ENCODE measurements at places on chromosomes 3 and 15.

DNA sequence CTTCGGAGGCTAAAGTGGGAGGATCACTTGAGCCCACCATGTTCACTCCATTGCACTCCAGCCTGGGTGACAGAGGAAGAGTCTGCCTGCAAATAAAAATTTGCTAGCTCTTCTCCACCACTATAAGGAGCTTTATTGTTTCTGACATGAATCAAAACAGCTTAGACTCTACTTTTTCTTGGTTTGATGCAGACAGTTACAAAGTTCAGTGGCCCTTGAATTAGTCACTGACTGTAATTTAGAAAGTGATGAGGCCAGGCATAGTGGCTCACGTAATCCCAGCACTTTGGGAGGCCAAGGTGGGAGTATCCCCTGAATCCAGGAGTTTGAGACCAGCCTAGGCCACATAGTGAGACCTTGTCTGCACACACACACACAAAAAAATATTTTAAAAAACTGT is 172.4 kb upstream of the CGNL1 start:
- DNase-seq: no peak

DNA sequence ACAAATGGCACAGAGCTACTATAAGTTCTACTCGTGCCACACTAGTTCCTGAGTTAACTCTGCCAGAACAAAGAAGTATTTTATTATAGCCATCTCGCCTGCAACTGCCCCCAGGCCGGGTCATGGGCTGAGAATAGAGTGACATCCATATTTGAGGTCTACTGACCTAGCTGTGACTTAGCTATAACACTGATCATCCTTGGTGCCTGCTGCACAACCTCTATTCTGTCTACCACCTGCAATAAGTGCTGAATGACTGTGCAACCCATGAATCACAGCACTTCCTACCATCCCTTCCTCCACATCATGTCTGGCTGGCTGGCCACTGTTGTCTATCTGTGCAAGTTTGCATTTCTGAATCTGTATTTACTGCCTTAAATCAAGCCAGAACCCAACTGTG is 506.5 kb upstream of the TBL1XR1 start:
- no peak for DNase-seq

GRCh38 chr15:69275933-69276560 is 22.7 kb upstream of the PAQR5 start:
- no peak for DNase-seq

DNA sequence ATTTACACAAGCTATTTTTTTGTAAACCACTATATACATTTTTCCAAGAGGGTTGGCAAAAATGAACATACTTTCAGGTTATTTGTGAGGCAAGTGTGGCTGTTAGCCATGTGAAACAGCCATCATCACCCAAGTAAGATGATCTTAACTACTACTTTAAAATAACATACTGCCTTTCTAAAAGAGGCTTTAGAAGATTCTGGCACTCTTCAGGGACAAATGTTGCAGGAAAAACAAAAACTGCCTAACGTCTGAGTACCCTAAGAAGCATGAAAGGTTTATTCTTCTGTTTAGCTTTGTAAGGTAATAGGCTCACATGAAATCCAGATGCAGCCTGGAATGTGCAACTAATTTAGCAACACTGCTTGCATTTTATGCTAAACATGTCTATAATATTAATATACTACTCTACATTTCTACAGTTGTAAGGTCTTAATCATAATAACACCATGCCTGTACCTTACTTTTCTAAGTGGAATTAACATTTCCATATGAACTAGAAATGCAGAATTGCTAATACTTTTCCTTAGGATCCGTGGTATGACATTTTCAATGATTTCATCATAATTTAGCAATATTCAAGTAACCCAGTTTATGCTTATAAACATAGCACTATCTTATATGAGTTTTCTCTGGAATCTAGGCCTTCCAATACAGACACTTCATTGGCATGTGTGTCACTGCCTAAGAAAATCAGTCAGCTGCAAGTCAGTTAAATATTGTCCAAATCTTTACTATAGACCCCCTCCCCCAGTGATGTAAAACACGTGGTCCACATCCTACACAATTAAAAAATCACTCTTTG is 4.5 kb upstream of the LSAMP start:
- DNase-seq: no peak

DNA sequence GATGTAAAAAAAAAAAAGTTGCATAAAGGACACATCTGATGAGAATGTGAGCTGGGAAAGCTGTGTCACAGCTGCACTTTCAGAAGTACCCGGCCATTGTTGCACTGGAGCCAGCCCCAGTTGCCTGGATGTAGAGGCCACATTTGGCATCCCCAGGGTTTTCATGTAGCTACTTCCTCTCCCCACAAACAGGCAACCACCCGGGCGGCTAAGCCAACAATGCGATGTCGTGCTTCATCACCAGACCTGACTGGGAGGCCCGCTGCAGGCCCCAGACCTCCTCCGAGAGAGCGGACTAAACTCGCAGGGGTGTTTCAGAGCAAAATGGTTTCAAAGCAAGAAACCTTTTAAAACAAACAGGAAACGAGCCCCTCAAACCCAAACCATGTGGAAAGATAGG is 142.3 kb downstream of the TMCO5A start:
- DNase-seq: no peak

DNA sequence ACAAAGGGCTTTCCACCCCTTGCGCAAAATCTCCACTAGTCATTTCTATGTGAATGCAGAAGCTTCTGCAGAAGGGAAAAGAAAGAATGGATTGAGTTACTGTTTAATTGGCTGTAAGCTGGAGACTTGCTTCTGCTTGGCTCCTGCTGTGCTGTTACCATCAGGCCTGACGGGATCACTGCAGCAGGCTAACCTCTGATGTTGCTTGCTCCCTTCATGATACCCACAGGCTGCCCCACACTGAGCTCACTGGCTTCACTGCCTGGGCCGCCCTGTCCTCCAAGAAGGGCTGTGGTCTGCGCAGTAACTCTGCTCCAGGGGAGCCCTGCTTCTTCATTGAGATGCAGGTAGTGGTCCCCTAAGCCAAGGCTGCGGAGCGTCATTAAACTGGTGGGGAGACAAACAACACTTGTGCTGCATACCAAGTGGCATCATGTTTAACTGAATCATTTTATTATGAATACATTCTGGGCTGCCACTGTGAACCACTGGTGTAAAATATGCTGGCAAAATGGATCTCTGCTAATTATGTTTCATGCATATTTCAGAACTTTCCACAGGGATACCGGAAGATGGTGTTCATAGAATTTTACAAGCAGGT is 78.6 kb downstream of the WDR49 start:
- no peak for DNase-seq

GRCh38 chr15:89472785-89473256 is 23.6 kb downstream of the RHCG start:
- DNase-seq: no peak

DNA sequence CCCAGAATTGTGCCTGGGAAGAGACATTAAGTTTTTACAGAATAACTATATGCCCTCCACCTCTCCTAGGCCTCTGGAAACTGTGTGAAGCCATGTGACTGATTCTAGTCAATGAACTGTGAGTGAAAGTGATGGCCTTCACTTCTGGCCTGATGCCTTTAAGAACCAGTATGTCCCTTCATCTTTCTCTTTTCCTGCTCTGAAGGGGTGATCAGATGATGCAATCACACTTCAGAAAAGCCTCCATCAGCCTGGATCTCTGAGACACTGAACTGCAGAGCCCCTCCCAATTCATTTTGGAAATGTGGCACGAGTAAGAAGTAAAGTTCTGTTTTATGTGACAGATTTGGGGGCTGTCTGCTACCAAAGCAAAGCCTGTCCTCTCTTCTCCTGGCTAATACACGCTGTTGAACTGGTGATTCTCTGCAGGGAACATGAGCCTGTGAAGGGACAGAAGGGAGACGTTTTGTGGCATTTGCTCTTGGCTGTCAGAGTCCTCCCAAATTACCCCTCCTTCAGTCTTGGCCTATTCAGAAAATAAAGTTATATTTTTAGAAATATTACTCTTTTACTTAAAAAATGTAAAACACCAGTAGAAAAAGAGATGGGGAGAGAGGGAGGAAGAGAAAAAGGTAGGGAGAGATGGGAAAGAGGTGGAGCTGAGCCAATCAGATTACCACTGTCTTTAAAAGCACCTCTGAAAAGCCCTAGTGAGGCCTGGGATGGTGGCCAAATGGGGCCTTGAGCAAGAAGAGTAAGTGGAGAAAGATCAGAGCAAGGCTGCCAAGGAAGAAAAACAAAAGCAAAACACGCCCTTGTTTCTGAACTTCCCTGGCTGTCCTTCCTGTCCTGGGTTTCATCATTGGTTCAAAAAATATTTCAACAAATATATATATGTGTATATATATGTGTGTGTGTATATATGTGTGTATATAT is 40.9 kb upstream of the RYK start:
- DNase-seq: no peak

DNA sequence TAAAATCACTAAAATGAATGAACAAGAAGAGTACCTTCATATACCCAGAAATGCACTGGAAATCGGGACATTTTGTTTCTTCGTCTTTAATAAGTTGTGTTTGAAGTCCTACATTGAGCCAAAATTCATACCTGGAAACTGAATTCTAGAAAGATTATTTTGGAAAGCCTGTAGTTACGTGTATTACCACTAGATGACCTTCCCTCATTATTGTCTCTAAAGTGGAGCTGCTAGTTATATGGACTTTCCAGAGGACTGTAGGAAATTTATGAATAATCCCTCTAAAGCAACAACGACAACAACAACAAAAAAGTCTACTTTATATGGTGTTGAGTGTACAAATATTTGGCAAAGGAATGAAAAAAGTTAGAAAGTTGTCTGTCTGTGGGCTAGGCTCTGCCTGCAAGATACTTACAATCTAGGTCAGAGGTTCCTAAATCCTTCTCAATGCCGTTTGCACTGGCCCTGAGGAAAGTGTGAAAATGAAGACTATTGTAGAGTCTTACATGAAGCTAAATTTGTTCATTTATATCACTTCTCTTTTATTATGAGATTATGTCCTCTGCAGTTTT is 234.8 kb upstream of the NR2E3 start:
- no peak for DNase-seq

DNA sequence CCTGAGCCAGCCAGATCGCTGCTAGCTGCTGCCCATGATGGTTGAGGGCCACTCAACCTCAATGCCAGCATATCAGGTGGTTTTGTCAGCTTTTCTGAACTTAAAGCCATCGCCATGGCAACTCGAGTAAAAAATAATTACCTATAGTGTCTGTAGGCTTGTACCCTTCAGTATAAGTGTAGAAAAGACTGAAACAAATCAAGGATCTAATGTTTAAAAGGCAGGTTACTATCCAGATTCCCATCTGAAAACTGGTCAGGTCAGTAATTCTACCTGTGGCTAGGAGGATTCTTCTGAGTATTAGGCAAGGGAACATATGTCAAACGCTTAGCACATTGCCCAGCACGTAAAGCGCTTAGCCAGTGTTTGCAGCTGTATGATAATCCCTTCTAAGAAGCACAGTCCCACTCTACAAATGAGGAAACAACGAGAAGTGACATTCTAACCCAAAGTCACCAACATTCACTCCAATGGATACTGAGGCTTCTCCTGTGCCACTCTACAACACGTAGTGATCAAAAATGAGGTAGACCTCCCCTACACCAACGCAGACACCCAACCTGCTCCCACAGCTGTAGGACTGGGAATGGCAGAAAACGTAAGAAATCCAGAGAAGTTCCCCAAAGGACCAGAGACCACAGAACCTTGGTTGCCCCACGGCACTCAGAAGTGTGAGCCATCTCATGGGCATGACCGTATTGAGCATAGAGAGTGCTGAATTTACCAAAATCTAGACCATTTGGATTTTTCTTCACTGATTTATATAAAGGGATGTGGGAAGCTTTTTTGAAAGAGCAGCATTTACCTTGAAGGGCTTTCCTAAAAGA is 55.3 kb downstream of the SLTM start:
- no peak for DNase-seq

GRCh38 chr3:152243301-152243711 is 25.4 kb upstream of the MBNL1 start:
- no peak for DNase-seq

DNA sequence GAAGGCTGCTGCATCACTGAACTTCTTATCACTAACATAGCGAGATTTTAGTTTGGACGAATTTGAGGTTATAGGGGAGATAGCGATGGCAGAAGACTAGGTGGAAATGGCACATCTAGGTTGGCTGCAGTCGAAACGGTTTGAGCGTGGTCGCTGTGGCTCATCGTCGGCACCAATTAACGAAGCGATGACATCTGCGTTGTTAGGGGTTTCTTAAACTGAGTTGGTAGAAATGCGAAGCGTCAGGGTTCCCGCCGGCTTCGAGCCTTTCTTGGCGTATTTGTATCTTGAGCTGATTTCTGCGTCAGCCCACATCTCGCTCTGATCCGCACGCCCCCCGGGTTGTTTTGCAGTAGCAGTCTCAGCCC is 319 bp downstream of the LNP1 start:
- peak; percentile 7 for DNase-seq

- no peak for DNase-seq
These were observed 8.0 kb upstream of the ITIH3 start for GRCh38 chr3:52786330-52787215.

DNA sequence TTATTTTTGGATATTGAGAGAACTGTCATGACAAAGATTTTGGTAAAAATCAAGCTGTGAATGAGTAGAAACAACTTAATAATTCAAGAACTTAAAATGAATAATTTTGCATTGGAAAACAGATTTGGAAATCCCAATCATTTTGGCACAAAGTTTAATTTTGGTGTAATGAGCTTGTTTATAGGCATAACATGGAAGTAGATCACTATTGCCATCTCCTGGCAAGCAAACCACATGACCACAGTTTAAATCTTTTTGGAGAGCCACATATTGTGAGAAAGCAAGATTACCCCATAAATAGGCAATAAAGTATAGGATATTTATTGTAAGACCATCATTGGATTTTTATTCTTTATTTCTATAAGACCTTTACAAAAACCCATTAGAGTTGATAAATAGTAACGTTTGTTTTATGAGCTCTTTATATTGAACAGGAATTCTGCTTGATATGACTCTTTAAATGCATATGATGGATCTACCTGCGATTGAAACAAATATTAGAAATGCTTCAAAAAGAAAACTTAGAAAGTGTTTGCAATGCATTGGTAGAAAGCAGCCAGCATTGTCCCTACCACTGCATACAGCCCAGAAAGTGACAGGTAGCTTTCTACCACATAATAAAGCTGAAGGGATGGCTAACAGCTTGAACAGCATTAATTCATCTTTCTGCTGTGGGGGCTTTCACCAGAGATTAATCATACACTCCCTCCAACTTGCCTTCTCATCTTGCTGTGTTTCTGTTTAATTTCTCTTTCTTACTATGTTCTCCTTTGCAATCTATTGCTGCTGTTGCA is 766.8 kb downstream of the TBL1XR1 start:
- no peak for DNase-seq

GRCh38 chr3:72338942-72339669 is 509.1 kb downstream of the SHQ1 start:
- DNase-seq: peak; percentile 46

DNA sequence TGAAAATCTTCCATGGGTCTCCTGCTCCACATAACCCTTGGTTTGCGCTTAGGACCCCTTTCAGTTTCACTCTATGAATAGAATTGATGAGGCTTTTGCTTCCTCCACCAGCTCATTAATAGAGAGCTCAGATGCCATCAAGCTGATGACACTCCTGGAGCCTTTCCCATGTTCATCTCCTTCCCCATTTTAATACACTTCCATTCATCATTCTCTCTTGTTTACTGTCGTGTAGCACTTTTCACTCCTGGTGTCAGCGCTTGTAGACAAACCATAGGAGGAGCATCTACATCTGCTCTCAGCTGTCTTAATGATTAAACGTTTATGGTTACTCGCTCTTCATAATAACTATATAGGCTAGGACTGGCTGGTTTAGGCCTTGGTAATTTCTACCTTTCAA is 363.5 kb downstream of the EPHB1 start:
- no peak for DNase-seq

- no peak for DNase-seq
These were observed 98.2 kb upstream of the CHD2 start for GRCh38 chr15:92801774-92802464.

Measured in stimulated activated CD8-positive, alpha-beta memory T cell treated with anti-CD3 and anti-CD28 coated beads, Interleukin-4, amount 100 ng/mL, for 4 hours (primary cell).